Bone marrow (tissue), 2 donors: ENCODE measurements at places on chromosomes 12 and 14.

DNA sequence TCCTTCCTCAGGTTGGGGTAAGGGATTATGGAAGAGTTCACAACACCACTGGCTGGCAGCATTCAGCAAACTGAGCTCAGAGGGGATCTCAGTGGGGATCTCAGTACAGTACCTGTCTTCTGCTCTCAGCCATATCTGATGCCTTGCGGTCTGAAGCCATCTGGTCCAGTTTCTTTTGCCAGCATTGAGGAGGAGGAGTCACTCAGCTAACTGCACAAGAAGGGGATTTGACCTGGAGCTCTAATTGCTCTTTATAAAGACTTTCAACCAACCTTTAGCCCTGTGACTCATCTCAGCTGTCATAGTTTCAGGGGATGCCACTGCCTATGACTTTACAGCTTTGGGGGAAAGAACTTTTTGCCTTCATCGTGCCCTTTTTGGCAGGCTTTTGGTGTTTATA is 44.9 kb downstream of the JKAMP start:
- no peak for DNase-seq

- no peak for DNase-seq
Observed at GRCh38 chr12:98388126-98388525, 127.3 kb upstream of the TMPO start.

DNA sequence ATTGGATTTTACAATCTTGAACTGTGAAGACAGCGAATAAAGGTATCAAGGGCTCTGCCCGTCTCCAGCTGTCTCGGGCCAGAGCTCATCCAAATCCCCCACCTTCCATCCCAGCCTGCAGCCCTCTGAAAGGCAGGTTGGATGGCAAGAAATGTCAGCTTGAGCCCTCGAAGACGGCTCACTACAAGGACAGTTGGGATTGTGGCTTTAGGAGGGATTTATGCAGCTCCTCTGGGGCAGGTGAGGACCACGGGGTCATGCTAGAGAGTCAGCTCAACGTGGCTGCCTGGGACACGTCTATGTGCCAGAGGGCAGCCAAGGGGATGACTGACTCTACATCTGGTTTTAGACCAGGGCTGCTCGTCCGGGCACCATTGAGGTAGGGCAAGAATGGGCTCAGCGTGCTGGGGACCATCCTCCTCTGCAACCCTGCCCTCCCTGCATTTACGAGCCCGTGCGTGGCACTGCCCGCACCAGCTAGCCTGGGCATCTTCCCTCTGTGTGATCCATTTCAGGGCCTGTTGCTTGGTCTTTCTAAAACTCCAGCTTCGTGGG is 16.2 kb downstream of the MVK start:
- DNase-seq = no peak

DNA sequence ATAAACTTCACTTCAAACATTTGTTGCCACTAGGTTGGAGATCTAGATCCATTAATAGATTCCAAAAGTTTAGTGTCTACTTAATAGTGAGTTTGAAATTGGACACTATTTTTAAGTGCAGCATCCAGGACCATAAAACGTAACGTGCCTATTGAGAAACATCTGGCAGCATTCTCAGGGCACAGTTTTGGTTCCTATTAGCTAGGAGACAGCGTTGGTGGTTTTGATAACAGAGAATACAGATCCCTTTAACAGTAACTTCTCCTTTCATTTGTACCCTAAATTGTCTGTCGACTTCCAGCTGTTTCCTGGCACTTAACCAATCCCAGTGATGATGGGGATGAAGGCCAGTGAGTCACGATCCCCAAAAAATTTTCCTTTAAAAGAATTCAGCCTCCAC is 25.8 kb downstream of the KCNK10 start:
- no peak for DNase-seq

- no peak for DNase-seq
Observed at GRCh38 chr14:58788655-58789503, 151.1 kb downstream of the DACT1 start.
